ENCODE measurements at places on chromosomes 7 and 10.

- no peak for DNase-seq
These were observed 6.5 kb downstream of the COBL start for GRCh38 chr7:51310131-51310583.

DNA sequence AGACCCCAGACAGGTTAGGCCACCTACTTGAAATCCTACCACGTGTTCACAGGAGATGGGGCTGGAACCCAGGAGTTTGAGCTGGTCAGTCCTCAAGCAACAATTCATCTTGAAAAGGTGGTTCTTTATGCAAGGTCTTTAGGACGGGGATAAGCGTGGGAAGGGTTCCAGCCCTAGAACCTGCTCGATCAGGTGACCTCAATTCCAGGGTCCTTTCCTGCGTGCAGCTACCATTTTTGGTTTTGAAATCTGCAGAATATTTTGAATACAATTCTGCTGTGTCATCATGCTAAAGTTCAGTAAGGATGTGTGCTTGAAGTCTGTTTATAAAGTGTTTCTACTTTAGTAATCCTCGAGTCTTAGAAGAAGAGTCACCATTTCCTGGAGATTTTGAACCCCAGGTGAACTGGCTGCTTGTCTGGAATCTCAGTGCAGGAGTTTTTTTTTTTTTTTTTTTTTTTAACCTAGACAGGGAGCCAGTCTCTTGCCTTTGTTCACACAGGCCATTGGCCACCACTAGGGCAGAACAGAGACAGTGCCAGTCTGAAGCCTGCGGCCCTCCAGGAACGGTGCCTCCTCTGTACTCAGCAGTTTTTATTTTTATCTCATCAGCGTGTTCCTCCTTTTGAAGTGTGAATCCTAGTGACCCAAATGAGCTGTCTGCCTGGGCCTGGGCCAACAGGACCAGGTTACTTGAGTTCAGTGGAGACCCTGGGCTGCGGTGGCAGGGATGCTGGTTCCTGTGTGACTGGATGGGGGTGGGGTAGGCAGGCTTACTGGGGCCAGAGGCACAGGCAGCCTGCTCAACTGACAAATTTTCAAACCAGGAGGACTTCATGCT, 54.6 kb downstream of the EEPD1 start:
- DNase-seq = no peak

- DNase-seq = no peak
These were observed 287.4 kb downstream of the CACNA2D1 start for GRCh38 chr7:82156168-82156567.

DNA sequence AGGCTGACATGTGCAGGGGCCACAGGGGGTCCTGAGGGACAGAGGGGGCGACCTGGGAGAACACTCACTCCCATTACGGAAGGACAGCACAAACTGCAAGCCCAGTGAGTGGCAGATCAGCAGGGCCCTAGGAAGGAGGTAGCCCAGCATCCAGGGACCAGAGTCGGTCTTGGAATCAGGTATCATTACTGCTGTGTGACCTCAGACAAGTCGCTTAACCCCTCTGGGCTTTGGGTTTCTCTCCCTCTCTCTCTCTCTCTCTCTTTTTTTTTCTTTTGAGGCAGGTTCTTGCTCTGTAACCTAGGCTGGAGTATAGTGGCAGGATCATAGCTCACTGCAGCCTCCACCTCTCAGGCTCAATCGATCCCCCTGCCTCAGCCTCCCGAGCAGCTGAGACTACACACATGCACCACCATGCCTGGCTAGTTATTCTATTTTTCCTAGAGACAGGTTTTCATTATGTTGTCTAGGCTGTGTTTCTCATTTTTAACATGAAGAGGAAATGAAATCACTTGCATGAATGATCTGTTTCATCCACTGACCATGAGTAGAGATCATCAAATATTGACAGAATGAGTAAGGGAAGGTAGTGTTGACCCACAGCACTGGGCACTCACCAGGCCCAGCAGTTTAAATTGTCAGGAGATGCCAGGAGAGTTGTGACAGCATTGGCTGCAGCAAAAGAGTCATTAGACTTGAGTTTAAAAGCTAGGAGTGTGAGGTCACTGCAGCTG, 49.4 kb downstream of the BUB3 start:
- DNase-seq = no peak

- DNase-seq = no peak
These were observed 21.6 kb downstream of the PTER start for GRCh38 chr10:16458166-16458955.
